ENCODE measurements at places on chromosomes 6 and 20.

DNA sequence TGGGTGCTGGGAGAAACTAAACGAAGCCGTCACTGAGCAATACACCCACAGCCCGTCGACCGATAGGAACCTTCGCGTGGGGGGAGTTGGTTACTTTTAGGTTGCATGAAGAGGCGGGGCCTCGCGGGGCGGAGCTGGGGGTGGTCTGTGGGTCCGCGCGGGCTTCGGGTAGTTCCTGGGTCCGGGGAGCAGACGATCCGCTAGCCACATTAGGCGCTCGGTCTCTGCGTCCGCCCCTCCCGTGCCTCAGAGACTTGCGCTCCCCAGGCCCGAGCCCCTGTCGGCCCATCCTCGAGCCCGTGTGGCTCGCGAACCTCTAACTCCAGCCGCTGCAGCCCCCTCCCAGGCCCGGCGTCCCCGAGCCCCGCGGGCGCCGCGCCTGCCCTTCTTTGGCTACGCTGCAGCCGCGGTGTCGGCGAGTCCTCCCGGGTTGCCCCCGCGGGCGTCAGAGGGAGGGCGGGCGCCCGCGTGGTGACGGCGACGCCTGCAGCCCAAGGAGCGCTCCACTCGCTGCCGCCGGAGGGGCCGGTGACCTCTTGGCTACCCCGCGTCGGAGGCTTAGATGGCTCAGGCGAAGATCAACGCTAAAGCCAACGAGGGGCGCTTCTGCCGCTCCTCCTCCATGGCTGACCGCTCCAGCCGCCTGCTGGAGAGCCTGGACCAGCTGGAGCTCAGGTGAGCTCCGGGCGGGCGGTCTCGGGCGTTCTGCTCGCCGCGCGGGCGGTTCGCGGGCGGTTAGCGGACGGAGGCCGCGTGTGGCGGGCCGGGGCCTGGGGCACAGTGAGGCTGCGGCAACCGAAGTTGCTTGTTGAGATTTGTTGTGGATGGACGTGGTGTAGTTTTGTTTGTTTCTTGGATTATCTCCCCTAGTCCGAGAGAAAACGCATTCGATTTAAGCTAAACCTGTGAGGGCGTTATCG is at the start of gene BAG2:
Gene BAG2, plus strand, starts transcription at position 191 of the 920 bp plus-strand sequence. Its CDS starts 372 bp downstream, at position 563.
- DNase-seq: peak; percentile 81

GRCh38 chr20:47541355-47541922 is 39.8 kb downstream of the NCOA3 start:
- no peak for DNase-seq

GRCh38 chr20:3472105-3472504 is 1.3 kb downstream of the ATRN start:
- peak; percentile 64 for DNase-seq

GRCh38 chr6:46465294-46466165 is 25.7 kb downstream of the RCAN2 start:
- no peak for DNase-seq

DNA sequence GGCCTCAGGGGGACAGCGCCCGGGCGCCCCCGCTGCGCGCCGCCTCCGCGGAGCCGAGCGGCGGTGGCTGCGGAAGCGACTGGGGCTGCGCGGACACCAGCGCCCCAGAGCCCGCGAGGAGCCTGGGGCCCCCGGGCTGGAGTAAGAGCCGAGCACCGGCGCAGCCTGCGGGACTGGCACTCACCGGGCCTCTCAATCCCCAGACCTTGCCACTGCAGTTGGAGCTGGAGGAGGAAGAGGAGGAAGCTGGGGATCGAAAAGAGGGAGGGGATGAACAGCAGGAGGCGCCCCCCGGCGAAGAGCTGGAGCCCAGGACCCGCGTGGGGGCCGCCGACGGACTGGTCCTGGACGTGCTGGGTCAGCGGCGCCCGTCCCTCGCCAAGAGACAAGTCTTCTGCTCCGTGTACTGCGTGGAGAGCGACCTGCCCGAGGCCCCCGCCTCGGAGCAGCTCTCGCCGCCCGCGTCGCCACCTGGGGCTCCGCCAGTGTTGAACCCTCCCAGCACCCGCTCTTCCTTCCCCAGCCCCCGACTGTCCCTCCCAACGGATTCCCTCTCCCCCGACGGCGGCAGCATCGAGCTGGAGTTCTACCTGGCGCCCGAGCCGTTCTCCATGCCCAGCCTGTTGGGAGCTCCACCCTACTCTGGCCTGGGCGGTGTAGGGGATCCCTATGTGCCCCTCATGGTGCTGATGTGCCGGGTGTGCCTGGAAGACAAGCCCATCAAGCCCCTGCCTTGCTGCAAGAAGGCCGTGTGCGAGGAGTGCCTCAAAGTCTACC is 590 bp downstream of the RNF217 start:
- DNase-seq: peak; percentile 47

DNA sequence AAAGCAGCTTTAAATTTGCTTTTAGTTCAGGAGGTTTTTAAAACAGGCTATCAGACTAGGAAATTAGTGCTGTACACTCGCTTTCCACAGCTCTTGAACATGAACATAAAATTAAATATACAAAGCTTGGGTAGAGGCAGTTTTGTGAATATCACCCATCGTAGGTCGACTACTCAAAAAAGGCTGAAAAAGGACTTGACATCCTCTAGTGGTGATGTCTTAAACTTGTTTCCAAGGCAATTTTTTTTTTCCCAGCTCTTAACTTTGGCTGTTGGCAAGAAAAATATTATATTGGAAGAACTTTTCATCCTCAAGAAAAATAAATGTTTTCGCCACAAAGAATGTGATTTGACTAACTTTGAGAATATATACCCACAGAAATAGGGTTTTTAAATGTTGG is 2.9 kb downstream of the MAP7 start:
- peak; percentile 46 for DNase-seq

DNA sequence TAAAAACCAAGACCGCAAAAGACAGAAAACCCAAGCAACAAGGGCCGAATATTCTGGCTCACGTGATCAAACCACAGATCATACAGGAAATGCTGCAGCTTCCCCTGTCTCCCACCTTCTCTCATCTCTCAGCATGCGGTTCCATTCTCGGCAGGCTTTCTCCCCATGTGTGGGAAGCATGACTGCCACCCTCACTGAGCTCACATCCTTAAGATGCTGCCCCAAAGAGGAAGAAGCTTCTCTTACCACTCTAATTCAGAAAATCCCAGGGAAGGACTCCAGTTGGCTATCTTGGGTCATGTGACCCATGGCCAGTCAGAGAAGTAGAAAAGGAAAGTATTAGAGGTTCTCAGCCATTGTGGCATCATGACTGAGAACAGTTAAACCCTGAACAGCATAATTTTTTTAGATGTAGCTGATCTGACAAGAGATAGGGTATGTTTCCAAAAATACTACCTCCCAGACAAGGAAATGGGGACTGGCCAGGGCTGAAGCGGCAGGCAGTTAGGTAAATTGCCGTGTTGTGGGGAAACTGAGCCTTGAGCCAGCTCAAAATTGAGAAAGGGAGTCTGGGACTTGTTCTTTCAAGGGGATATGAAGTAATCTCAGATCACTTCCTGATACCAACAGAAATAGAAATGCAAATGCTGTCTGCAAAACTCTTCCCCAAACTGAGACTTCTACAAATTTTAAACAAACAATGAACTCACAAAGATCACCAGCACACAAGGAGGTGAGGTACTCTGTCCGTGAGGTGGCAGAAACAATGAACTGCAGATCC is 37.1 kb upstream of the GRM4 start:
- DNase-seq: no peak

DNA sequence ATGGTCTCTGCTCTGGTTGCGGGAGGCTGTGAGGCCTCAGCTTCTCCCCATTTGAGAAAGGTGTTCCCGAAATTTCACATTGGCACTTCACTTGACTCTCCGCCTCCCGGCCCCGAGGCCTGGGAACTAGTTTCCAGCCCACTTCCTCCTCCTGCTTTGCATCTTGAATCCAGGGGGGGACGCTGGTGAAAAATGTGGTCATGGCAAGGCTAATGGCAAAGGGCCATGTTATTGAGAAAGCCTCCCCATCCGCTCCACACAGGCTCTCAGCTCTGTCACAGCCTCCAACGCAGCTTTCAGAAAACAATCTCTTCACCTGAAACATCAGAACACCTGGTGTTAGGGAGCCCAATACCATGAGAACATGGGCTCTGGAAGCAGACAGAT is 5.6 kb downstream of the PLAGL2 start:
- no peak for DNase-seq

DNA sequence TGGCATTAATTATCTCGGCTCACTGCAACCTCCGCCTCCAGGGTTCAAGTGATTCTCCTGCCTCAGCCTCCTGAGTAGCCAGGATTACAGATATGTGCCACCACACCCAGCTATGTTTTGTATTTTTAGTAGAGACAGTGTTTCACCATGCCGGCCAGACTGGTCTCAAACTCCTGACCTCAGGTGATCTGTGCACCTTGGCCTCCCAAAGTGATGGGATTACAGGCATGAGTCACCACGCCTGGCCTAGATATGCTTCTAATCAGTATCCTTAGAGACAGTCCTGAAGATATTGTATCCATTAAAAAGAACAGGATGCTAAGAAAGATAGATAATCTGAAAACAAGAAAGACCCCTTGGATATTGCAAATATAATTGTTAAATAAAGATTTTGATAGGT is 3.1 kb upstream of the IPCEF1 start:
- no peak for DNase-seq

DNA sequence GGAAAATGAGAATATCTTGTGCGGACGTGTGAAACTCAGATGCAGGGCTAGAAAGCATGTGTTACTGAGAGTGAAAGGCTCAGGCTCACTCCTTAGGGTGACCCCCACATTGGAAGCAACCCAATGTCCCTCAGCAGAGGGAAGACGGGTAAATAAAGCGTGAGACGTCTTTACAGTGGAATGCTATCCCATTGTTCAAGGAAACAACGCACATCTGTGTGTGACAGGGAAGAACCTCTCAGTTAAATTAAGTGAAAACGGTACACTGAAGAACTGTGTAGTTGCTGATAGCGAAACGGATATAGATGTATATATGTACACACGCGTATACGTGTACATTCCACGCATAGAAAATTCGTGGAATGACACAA is 839 bp downstream of the HNF4A start:
- no peak for DNase-seq

GRCh38 chr20:2888224-2888955 is 15.1 kb downstream of the PTPRA start:
- no peak for DNase-seq

DNA sequence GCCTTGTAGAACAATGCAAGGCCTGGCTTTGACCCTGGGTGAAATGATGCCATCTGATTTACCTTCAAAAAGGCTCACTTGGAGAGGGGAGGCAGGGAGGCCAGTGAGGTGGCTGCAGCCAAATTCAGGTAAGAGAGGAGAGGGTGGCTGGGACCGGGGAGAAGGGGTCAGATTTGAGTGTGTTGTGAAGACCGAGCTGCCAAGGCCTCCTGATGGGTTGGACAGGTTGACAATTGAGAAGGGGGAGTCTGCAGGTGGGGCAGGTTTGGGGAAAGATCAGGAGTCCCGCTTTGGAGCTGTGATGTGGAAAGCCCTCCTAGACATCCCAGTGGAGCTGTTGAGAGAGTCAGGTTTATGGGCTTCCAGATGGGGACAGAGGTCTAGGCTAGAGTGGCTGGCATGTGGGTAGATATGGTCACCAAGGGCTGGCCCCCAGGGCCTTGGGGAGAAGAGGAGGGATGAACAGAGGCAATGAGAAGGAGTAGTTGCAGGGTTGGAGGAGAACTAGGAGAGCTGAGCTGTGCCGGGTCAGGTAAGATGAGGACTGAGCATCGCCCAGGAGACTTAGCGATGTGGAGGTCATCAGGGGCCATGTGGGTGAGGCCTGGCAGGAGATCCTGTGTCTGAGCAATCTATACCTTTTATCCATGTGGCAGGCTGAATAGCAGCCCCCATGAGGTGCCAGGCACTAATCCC is 70.5 kb upstream of the TOX2 start:
- DNase-seq: no peak

- peak; percentile 30 for DNase-seq
Observed at GRCh38 chr6:113352029-113352801, 504.9 kb upstream of the MARCKS start.

DNA sequence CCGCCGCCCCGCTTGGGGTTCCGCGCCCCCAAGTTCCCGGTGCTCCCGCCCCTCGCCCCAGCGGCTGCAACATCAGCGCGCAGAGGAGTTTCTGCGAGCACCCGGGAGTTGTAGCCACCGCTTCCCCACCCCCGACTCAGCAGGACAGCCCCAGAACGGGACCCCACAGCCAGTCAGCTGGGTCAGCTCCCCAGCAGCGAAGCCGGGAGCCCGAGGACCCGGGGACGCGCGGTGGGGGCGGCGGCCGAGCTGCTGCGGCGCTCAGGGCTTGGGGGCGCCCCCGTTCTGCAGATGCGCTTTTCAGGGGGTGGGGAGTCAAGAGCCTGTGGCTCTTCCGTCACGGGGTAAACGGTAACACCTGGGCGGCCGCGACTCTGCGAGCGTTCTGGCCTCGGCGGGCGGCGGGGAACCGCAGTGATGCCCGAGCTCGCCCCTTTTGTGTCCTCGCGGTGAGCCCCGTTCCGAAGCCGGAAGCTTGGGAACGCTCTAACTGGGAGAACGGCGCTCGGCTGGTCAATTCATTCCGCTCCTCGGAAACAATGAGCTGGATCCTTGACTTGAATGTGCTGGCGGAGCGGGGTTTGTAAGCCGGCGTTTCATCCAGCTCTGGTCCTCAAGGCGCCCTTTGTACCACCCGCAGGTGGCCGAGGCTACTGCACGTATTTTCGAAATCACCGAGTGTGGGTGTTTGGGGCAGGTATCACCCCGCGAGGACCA is 774 bp downstream of the PLEKHG1 start:
- DNase-seq: peak; percentile 96

DNA sequence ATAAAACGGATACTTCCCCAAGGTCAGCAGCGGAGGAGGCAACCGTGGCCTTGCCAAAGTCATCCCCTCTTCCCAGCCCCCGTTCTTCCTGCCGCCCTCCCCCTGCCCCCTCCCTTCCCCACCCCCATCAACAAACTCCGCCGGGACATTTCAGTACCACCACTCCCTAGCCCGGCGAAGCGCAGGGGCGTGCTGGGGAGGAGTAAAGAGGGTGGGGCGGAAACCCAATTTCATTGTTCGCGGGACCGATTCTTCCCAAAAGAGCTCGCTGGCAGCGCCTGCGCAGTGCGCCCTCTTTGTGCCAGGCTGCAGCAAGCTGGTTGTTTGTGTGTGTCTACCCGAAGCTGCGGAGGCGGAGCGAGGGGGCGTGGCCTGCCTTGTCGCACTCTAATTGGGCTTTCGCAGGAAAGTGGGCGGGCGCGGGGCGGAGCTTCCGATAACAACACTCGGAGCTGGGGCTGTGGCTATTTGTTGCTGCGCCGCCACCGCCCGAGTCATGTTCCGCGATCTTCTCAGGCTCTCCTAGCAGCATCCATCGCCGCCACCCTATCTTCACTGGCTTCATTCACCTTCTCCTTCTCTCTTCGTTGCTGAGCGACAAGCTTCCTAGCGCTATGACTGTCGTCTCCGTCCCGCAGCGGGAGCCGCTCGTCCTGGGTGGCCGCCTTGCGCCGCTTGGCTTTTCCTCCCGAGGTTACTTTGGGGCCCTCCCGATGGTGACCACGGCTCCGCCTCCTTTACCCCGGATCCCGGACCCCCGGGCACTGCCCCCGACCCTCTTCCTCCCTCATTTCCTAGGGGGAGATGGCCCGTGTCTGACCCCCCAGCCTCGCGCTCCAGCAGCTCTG is at the start of gene PNRC1:
Gene PNRC1, plus strand, starts transcription at position 471 of the 848 bp plus-strand sequence. Its CDS starts 144 bp downstream, at position 615.
- peak; percentile 94 for DNase-seq

DNA sequence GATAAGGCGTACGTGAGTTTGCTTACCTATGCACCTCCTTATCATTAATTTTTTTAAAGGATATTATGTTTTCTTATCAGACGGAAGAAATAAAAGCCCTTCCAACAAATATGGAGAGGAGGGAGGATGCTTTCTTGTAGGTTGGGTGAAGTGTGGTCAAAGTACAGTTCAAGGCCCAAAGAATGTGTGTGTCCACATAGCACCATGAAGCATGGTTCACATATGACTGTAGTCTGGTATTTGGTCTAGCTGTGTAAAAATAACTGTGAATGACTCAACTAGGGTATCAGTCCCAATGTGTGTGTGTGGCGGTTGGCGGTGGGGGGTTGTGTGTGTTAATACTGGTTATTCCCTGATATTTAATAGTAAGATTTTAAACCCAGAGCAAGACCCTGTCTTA is 212.7 kb downstream of the TMEM242 start:
- no peak for DNase-seq

Measured in HuH-7 (cell line).